ENCODE measurements at places on chromosomes 2 and 18.

GRCh38 chr18:52824126-52824525 lies 484.1 kb downstream of the DCC start:
- DNase-seq: no peak

- DNase-seq: no peak
Observed at GRCh38 chr2:229768235-229768634, 53.9 kb upstream of the DNER start.

GRCh38 chr2:41903474-41904135 lies 144.2 kb upstream of the PKDCC start:
- DNase-seq: no peak

DNA sequence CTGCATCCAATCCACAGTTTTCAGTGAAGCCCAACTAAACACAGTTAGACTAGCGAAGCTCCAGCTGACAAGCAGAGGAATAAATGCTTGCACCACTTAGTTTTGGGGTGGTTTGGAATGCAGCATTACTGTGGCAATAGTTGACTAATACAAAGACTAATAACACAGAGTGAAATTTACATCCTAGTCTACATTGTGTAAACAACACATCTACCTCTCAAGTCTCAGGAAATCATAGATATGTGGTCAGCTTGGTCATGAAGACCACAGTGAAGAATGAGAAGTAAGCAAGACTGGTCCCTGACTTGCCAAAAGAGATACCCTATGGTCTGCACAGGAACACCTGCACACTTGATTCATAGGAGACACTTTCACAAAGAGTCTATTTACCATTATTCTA lies 155.1 kb upstream of the TANK start:
- DNase-seq: no peak

- DNase-seq: no peak
Observed at GRCh38 chr2:25049422-25049821, 7.5 kb downstream of the EFR3B start.

DNA sequence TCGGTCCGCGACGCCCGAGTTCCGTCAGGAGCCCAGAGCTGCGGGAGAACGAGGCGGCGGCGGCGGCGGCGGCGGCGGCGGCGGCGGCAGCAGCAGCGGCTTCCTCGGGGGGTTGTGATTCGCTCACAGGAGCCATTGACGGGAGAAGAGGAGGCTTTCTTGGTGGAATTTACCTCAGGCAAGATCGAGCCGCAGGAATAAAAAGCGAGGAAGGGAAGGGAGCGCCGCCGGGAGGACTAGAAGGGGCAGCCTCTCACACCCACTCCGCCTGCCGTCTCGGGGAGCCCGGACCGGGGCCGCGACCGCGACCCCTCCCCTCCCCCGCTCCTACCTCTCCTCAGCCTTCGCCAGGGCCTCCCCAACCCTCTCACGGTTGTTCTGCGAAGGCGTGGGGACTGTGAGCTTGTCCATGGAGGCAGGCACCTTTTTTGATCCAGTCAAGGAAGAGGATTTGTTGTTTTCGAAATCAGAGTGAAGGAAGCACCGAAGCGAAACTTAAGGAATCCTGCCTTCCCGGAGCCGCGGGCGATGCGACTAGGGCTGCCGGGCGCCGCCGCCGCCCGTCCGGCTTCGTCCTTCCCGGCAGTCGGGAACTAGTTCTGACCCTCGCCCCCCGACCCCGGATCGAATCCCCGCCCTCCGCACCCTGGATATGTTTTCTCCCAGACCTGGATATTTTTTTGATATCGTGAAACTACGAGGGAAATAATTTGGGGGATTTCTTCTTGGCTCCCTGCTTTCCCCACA lies 506 bp downstream of the BMPR2 start:
- DNase-seq: peak; percentile 58

DNA sequence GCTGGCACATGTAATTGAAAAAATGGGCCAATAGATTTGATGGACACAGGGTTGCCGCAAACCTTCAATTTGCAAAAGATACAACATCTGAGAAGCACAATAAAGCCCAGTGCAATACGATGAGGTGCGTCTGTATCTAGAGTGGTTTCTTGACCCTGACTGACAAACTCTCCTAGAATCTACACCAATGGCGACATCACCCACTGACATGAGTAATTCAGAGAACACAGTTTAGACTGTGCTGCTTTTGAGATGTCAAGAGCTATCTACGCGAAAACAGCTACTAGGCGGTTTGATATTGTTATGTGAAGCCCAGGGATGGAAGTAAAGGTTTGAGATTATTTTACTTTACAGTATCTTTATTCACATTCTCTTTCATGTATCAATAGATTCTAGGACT lies 104.9 kb downstream of the EIPR1 start:
- DNase-seq: no peak

- no peak for DNase-seq
Observed at GRCh38 chr2:177673602-177674595, 281.3 kb downstream of the AGPS start.

GRCh38 chr2:112721819-112722522 lies 1.2 kb downstream of the NT5DC4 start:
- no peak for DNase-seq

DNA sequence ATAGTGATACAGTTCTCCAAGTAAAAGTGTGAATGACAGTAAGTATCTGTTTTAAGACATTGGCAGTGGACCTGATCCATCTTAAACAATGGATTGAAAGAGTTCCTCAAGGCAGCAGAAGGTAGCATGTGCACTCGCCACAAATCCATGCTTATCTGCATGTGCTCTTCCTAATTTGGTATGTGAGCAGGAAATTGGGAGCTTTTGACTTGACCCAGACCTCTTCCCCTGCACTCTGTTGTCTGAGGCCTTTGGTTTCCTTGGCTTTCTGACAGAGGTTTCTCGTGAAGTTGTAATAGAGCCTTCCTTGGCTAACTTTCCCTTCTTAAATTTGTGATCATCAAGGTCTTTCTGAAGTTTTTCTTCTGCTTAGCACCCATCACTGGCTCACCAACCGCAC lies 114.1 kb downstream of the WDSUB1 start:
- no peak for DNase-seq

DNA sequence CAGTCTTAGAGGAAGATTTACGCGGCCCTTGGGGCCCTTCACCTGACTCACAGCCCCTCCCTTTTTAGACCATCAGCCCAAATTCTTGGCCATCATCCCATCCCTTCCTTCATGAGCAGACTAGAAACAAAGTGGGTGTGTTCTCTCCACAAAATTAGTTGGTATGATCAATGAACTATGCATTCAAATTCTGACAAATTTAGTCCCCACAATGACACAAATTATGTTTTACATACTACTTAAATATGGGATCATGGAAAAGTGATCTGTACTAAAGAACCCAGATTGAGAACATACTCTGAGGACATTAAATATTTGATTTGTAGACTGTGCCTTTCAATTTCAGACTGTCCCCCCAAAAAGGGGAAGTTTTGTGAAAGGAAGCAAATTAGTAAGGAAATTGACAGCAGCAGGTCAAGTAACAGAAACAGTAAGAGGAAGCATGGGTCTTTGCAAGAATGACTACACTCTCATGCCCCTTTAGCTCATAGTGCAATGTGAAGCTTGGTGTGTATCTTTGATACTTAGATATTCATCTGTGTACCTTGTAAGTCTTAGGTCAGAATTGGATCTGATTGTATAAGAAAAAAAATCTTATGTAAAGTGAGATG lies 2.2 kb upstream of the MAPRE2 start:
- DNase-seq: no peak

DNA sequence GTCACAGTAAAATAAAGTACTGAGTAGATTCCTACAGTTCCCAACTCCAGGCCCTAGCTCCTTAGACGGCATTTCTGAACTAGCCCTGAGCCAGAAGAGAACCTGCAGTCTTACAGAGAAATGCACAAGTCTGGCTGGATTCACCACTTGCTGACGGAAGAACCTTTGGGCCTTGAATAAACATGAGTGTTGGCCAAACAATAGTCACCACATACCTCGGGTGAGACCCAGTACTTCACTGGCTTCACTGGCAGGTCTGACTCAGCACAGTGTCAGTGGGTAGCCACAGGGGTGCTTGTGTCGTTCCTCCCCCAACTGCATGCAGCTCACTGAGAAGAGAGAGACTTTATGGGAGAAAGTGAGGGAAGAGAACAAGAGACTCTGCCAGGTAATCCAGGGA lies 88.9 kb downstream of the TMEM185B start:
- DNase-seq: no peak

DNA sequence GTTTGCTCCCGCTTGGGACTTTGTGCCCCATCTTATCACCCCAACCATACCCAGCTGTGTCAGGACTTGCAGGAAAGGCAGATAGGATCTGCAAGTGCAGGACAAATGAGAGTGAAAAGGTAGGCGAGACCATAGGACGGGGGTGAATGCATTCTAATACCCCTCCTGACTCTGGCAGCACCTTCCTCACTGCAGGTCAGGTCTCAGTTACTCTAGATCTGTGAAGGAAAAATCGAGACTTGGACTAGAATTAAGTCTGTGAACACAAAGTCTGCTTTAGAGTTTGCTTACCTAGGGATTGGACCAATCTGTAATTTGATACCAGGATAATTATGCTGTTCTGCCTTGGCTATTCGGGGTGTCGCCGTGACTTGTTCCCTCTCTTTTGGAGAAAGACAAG lies 19.7 kb downstream of the NT5DC4 start:
- DNase-seq: no peak

GRCh38 chr2:217843324-217843723 lies 159.5 kb downstream of the TNS1 start:
- DNase-seq: no peak

GRCh38 chr2:126886211-126886915 lies 12.3 kb upstream of the TEX51 start:
- peak; percentile 81 for DNase-seq

DNA sequence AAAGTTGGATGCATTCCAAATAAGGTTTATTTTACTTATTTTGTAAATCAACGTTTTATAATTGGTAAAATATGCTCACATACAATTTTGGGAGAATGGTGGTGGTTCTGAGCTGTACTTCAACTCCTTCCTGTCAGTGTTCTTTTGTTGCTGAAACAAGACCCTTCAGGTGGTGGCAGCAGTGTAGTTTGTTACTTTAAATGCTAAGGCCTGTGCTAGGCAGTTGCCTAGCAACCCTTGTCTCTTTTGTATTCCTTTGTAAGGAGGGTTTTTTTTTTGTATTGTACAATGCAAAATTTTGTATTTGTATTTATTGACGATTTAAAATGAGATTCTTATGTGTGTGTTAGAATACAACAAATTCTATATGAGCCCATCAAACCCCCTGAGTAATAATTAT lies 166.0 kb upstream of the FAM98A start:
- DNase-seq: no peak

DNA sequence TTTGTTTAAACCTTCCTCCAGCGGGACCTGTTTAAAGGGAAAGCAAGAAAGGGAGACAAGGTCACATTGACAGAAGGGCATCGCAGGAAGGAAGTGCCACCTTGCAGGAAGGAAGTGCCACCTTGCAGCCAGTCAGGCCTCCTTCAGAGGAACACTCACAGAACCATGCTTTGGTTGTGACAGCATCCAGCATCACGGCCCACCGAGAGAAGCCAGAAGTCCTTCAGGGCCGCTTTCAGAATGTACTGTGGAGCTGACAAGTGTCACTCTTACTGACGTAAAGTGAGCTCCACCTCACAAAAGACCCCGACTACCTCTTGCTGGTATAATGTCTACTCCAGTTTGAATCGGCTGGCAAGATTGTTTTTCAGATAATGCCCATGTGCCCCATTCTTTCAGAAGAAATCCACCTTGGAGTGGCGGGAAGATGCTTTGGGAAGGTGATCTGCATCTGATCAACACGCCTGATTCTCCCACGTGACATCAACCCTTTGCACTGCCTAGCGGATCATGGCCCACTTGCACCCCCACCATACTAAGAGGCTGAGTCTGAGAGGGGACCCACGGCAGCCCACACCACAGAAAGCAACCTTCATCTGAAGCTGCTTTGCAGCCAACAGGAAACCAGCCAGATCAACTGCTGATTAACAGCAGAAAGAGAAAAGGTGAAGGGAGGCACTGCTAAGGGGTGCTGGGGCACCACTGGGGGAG lies 99.8 kb downstream of the UXS1 start:
- peak; percentile 58 for DNase-seq

All from stimulated activated CD8-positive, alpha-beta memory T cell treated with anti-CD3 and anti-CD28 coated beads, Interleukin-4, amount 100 ng/mL, for 48 hours (primary cell).